Iris pigment epithelial cell (primary cell): ENCODE measurements at places on chromosomes 7 and 10.

DNA sequence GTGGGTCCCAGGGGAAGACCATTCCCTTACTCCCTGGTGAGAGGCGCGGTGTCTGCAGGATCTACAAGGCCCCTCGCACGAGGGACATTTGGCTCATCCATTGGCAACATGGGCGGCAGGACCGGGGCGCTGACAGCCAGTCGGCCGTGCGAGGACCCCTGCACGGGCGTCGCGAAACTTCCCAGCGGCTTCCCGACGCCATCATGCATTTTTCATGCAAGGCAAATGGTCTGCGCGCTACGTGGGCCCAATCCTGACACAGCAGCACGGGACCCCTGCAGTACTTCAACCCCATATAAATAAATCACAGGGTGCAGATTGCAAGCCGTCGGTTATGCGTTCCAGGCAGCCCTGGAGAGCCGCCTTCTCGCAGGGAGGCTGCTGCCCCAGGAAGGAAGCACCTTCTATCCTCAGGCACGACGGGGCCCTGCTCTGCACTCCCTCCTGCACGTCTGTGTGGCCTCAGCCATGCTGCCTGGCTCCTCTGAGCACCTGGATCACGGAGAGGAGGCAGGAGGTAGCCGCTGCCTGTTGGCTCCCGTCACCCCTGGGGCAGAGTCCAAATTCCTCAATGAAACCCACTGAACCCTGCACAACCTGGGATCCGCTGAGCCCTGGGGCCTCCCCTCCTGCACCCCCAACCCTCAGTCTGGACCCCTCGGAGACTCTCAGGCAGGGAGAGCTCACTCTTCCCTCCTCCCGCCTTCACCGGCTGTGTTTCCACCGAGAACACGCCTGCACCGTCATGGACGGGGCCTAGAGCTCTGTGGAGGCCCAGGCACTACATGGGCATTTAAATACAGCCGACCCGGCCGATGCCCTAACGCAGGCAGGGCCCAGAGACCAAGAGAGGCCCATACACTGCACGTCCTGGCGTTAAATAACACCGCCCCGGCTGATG is 90.5 kb downstream of the PDGFA start:
- no peak for DNase-seq

DNA sequence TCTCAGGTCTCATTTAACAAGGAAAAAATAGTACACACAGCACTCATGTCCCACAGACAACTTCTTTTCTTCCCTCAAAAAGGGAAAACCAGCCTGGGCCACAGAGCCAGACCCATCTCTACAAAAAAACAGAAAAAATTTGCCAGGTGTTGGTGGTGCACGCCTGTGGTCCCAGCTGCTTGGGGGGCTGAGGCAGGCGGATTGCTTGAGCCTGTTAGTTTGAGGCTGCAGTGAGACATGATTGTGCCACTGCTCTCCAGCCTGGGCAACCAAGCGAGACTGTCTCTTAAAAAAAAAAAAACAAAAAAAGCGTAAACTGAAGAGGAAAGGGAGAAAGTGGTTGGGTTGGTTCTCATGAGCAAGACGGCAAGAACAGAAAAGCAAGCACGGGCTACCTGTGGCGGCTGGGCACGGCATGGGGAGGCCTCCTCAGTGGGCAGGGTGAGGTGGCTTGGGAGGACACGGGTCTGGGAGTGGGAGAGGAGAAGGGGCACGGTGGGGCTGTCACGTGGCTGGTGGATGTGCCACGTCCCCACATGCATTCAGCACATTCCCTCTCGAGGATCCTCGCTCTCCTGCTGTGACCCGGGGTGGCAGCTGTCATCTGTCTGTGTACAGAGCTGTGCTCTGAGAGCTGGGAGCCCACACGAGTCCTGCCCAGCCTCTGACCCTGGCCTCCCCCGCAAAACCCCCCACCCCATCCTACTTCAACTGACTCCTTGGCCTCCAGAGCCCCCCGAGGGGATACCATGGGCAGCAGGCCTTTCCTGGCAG is 219.7 kb downstream of the MLLT10 start:
- DNase-seq: no peak

DNA sequence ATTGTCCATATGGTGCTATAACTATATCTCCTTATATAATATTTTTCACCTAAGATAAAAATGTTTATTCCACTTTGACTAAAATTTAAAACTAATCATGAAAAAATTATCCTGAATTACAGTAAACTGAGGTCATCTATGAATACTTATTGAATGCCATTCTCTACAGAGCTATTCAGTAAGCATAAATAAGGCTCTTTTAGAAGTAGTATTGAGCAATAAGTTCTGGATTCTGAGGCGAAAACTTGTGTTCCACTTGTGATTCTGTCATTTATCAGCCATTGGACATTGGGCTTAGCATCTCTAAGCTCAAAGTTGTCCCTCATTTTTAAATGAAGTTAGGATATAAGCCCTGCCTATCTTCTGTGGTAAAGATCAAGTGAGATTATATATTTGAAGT is 130.8 kb downstream of the WNT2 start:
- peak; percentile 53 for DNase-seq

DNA sequence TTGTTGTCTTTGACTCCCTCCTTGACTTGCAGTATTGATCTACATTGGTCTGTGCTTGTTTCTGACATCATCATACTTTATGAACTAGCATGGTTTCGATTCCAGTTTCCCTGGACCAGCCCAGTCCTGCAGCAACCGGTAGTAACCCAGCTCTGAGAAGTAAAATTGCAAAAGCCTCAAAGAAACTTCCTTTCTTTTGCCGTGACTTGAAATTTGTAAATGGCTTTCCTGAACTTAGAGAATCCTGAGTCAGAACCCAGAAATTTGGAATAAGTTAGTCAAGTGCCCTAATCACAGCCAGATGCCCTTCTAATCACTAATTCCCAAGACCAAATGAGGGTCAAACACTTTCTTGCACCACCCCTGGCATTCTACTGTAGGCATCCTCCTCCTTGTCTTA is 15.0 kb downstream of the TAS2R60 start:
- DNase-seq: peak; percentile 23

DNA sequence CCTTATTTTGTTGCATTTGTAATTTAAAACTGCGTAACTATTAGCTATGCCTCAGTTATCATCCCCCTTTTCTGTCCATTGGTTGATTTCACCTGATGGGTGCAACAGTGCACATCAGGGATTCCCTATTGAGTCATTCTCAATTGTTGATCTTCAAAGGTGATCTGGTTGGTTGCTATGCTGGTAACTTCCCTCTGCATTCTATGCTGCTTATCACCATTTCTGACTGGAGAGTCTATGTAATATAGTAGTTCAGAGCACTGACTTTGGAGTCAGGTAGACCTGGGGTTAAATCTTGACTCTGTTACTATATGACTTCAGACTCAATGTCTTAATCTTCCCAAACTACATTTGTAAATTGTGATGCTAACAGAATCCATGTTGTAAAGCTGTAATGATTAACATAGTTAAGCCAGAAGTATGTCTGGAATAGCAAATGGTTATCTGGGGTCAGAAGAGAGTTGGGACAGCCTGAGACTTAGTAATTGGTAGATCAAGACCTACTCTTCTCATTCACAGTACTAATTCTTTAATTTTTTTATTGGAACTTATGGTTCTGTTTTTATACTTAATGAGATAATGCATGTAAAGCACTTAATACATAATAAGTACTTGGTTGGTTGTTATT is 38.1 kb downstream of the EXOC6 start:
- DNase-seq: peak; percentile 56

GRCh38 chr7:23226844-23227450 is 19.6 kb upstream of the GPNMB start:
- DNase-seq: no peak

DNA sequence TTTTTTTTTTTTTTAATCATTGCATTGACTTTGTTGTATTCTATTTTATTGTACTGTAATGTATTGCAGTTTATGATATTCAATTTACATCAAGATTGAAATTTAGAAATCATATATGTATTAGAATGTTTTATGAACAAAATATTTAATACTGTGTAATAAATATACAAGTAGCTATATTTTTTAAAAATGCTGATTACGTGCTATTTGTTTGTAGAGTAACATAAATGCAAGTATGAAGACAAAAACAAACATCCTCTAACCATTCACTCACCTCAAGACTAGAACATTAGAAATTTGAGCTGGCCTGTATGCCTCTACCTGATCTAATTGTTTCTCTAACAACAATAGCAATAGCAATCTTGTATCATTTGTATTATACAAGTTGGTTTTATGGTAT is 290.3 kb downstream of the GATA3 start:
- DNase-seq: no peak

- peak; percentile 70 for DNase-seq
These were observed 29.4 kb upstream of the TNRC18 start for GRCh38 chr7:5452937-5453540.

DNA sequence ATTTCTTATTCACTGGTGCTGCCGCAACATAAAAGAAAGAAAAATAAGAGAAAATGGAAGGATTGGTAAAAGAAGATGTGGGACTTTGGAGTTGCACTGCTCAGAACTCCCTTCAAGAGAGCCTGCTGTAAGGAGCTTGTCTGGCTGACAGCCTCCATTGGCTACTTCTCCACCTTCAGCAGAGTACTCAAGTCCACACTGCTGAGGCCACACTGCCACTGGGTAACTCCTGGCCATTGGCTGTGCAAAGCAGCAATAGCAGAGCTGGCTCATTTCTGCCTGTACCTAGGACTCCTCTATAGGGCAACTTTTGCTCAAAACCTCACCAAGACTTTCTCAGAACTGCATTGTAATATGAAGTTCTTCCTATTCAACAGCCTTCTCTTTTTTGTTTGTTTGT is 38.7 kb upstream of the PCLO start:
- DNase-seq: no peak

DNA sequence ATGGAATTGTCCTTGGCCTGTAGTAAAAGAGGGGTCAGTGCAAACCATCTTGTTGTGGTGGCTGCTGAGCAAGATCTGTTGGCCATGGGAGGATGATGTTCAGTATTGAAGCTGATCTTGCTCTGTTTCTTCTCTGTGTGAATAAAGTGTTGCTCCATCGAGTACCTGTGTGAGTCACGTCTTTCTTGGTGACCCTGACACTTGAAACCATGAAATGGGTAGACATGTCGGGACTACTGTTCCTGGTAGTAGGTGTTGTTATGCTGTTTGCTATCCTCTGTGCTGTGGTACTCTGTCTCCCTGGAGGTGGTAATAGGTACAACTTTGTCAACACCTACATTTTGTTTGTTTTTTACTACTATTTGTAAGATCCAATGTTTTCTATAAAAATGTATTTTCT is 330.6 kb downstream of the MDFIC start:
- DNase-seq: no peak

GRCh38 chr7:116687801-116688201 is 15.8 kb downstream of the MET start:
- peak; percentile 90 for DNase-seq

DNA sequence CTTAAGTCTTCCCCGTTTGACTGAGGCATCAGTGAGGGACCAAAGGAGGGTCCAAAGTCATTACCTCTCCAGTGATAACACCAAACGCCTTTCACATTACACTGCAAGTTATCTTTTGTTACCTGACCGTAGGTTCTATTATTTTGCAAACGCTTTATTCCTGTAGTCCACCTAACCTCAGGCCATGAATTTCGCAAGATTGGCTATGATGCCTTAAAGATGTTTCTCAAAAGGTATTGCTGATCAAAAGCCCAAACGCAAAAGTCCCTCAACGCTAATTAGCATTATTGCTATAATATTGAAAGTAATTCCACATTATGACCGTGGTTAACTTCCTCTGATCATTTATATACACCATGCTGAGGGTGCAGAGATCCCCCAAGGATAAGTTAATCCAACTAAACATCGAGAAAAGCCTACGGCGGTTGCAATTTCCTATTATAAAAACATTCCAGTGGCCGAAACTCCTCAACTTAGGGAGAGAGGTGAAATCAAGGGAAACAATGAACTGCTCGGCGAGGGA is 649 bp downstream of the DNA2 start:
- DNase-seq: no peak

GRCh38 chr10:17951868-17952371 is at the start of gene SLC39A12:
Gene SLC39A12 (plus strand): TSS chr10:17951918. CDS start chr10:17953277, 1,359 bp downstream.
- DNase-seq: peak; percentile 52

DNA sequence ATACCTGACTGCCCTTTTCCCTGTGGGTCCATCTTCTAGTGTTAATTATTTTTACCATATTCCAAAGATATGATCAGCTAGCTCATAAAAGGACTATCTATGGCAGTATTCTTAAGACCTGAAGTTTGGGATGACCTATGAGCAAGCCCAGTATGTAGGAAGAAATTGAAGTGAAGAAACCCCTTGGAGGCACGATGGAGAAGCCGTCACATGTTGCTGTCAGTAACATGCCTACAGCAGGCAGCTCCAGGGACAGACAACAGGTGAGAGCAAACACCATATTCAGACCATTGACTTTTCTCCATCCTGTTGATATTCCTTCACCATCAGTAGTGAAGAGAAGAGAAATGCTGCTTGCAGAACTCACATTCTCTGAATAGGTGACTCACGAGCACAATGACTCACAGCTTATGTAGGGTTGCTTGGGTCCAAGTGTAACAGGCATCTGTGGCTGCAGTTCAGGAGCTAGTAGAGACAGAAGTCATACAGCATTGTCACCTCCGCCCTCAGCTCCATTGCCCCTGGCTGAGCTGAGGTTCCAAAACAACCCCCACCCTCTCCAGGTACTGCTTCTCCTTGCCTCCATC is 8.4 kb upstream of the LYZL2 start:
- DNase-seq: peak; percentile 94

GRCh38 chr10:50501478-50501877 is 122.3 kb downstream of the SGMS1 start:
- peak; percentile 69 for DNase-seq

- DNase-seq: no peak
These were observed 114.8 kb downstream of the RAB18 start for GRCh38 chr10:27618906-27619305.

- DNase-seq: peak; percentile 31
These were observed 237.2 kb downstream of the TCF7L2 start for GRCh38 chr10:113187063-113187777.

DNA sequence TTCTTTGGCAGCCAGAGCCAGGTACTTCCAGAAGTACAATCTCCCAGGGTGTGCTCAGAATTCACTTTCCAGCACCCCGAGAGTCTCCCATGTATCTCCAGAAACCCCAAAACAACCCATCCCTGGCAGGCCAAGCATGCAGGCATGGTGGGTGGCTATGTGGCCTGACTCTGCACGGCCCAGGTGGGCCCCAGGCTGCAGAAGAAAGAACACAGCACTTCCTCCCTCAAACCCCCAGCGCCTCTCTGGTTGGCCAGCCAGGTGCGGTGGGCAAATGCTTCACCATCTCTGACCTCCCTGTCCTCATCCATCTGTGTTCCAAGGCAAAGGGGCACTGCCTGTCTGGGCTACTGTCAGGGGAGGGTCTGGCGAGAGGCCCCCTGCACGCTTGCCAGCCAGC is 100.3 kb downstream of the MKI67 start:
- DNase-seq: no peak

DNA sequence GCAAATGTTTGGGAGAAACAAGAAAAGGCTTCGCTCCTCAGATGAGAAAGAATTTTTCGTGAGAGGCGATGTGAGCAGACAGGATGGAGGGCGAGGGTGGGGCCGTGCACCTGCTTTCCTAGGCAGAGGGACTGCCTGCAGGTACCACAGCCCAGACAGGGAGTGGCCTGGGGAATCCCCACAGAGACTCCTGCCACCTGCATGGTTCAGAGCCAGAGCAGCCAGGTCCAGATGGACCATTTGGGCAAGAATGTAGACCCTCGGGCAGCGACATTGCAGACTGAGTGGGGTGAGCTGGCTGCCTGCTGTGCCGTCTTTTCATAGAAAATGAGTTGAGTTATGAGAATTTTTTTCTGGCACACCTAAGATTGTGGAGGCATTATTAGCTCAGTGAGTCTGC is 216.8 kb downstream of the SNX10 start:
- DNase-seq: no peak
